ENCODE measurements at places on chromosomes 12 and 14.

- no peak for DNase-seq
Observed at GRCh38 chr12:22340143-22340542, 5.6 kb upstream of the ST8SIA1 start.

DNA sequence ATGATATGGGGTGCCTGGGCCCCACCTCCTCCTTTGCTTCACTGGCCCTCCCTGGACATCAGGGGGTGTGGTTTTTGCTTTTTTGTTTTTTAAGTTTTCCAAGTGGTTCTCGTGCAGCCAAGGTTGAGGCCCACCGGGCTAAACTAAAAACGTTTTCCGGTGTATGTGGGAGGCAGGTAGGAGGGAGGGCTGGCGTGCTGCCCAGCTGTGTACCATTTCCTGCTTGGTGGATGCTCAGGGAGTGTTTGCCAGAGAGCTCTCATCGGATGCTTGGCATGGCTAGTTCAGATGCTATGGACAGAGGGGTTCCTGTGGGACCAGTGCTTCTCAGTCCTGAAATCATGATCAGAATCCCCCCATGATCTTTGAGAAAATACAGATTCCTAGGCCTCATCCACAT is 246.4 kb downstream of the CACNA1C start:
- DNase-seq = no peak

GRCh38 chr14:102471921-102472790 is 37.4 kb downstream of the ANKRD9 start:
- DNase-seq = no peak

GRCh38 chr14:54567224-54567638 is 303 bp downstream of the SAMD4A start:
- no peak for DNase-seq

DNA sequence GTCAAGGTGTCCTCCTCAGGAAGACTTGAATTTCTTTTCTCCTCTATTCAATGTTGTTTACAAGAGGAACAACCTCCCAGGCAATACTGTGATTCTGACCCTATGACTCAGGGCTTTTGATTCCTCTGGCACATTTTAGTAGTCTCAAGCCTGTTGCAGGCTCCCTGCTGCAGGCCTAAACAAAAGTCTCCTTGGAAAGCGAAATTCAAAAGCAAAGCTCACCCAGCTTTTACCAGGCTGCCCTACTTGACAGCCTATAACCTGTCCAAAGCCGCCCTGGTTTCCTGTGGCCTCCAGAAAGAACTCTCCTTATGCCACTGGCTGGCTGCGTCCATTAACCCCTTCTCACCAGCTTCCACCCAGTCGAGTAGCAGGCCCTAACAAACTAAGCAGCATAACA is 11.6 kb downstream of the FGD6 start:
- DNase-seq = no peak

- DNase-seq = no peak
Observed at GRCh38 chr12:39375206-39375808, 67.6 kb downstream of the KIF21A start.

DNA sequence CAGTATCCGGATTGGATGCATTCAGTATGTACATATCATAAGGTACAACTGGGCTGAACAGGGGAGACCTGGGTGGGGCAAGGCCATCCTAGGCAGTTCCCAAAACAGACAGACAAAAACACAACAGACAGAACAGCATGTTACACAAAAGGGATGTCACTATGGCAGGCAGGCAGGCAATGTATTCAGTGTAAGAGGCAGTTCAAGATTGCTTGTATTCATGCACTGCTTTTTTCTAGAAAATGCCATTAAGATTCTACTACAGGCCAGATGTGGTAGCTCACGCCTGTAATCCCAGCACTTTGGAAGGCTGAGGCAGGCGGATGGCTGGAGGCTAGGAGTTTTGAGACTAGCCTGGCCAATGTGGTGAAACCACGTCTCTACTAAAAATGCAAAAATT is 3.5 kb downstream of the TBPL2 start:
- DNase-seq = no peak

GRCh38 chr14:95559203-95559602 is 24.4 kb downstream of the GLRX5 start:
- no peak for DNase-seq

- DNase-seq = no peak
Observed at GRCh38 chr12:124007826-124008570, 35.0 kb downstream of the ZNF664 start.

DNA sequence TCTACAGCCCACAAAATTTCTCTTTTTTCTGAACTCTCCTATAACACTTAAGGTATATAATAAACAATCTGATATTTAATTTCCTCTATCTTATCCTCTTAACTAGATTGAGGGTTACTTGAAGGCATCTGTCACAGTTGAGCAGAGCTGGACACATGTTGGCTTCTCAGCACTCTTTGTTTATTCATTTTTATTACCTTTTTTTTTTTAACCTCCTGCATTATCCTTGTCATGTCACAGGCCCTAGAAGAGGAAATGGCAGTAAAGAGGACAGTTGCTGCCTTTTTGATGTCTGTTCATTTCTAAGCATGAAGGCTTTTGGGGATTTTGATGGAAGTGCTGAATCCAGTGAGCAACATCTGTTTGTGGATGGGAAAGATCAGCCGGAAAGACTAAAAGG is 32.5 kb upstream of the EVL start:
- DNase-seq = no peak

GRCh38 chr12:12022306-12022936 is 48.3 kb upstream of the BCL2L14 start:
- no peak for DNase-seq

DNA sequence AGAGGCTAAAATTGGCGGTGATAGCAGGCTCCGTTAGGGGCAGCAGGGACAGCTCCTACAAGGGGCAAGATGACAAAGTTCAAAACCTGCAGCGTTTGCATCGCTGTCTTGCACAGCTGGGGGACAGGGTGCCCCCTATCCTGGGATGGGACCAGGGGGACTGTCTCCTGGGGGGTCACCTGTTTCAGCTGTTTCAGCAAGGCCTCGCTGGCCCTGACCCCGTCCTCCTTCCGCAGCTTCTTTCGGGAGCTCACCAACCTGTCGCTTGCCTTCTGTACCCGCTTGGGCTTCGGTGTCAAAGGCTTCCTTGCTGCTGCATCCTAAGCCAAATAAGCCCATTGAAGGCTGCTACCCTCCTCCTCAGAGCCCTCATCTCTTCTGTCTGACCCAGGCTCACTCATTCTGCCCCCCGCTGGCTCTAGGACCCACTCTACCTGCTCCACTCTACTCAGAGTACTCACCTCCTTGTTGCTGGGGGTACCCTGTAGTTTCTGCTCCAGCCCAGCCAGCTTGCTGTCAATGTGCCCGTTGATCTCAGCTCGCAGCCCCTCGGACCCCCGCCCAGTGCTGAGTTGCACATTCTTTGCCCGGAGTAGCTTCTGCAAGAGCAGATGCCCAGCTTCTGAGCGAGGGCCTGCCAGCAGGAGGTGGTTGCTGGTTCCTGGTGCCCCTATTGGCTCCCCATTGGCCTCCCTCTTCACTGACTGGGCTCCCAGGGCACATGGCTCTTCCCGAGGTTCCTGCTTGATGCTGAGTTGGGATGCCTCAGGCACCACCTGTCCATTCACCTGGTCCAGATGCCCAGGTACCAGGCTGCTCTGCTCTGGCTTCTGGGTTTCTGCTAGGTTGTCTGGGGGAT is 12.4 kb upstream of the PRKAG1 start:
- DNase-seq = no peak

All from stimulated activated CD8-positive, alpha-beta memory T cell treated with anti-CD3 and anti-CD28 coated beads, Interleukin-4, amount 100 ng/mL, for 4 hours (primary cell).